ENCODE measurements at places on chromosomes 2 and 18.

DNA sequence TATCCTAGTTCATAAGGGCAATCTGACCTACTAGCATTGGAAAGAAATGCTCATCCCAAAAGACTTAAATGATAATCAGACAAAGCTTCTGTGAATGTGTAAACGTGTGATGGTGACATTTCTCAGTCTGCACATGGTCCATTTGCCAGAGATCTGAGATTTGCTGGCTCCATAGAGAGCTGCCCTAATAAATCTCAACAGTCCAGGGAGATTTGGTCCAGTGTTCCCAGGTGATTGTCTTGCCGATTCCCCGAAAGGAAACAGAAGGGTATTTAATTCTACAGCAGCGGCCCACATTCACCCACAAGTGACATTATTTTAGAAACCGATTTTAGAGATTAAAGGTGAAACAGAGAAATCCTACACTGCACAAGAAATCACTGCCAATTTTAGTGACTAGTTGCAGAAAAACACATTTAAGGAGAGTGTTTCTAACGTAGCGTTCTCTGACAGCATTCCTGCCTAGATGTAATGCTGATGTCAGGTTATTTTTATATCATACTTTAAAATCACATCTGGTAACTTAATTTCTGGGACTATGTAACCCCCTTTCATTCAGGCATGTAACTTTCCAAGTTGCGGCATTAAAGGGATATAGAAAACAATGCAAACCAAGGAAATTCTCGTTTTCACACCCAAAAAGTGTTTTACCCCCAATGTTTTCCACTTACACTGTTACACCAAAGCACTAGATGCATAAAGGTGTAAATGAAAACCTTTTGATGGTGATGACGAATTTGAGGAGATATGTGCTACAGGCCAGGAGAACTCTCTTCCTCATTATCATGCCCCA is 231.9 kb upstream of the FN1 start:
- no peak for DNase-seq

- DNase-seq: no peak
Observed at GRCh38 chr18:39464006-39464405, 1898.4 kb upstream of the CELF4 start.

DNA sequence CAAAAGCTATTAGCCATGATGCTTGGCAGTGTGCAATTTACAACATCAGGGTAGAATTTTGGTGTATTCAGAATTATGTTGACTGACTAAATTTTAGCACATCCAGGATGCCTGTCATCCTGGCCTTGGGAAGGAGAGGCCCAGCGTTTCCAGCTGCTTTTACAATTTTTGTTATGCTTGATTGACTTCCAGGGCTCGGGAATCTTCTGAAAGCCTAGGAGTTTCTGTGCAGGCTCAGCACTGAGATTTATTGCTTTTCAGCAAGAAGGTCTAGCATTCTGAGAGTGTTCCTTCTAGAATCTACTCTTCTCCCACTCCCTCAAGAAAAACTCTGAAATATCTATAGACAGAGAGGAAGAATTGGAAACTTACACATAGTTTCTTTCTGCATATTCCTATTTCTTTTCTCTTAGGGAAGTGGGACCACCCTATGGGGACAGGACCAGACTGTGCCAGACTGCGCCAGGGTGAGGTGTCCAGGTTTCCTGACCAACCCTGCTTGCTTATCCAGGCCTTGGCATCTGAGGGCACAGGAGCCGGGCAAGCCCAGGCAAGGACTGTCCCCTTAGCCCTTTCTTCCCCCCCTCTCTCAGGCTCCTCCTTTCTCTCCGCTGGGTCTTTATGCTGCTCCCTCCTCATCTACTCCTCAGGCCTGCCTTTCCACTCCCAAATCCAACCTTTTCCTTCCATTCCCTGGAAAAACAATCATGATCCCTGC is 26.9 kb downstream of the MAIP1 start:
- DNase-seq: no peak

GRCh38 chr2:240565333-240566202 is 2.7 kb upstream of the RNPEPL1 start:
- DNase-seq: no peak

DNA sequence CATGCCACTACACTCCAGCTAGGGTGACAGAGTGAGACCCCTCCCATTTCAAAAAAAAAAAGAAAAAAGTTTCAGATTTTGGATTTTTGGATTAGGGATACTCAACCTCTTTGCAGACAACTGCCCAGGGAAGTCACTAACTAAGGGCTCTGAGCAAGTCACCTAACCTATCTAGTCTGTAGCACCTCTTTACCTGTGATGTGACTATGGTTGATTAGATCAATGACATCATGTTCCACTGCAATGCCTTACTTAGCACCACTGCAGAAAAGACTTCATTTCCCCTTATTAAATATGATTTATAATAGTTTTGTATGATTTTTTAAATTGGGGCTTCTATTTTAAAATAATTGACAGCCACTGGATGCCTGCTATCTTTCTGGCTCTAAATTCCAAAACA is 41.2 kb downstream of the CUL3 start:
- DNase-seq: no peak

DNA sequence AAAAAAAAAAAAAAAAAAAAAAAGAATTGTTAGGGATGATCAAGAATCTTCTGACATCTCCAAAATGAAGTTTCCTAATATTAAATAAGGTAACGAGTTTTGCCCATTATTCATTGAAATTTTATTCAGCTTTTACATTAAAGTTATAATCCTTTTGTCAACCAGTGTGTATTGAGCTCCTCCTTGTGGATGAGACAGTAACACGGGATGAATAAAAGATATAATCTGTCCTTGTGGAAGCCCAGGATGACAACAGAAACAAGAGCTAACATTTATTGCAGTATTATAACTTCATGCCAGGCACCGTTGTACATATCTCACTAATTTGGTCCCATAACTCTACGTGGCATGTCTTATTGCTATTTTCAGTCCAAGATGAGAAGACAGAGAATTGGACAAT is 33.4 kb upstream of the SERPINB7 start:
- DNase-seq: no peak

DNA sequence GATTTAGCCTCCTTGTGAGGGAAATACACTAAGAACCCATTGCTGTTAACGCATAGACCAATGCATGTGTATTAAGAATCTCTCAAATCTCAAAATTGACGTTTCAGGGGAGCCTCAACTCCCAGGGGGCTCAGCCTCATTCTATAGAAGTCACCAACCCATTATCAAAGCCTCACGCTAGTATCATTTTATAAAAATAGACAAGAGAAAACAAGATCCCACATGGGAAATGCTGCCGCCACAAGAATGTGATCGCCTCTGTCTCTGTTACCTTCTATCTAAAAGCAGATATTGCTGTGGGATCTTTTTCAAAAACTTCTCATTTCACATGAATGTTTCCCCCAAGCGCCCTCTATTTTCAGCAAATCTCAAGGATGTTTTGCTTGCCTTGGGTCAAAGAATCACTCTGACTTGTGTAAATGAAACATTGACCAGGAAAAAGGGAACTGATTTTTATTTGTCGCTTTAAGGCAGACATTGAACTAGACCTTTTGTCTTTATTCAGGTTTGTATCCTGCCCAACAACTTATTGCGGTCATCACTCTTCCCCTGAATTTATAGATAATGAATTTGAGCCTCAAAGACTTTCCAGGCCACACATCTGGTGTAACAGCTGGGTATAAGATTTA is 679.0 kb upstream of the ID2 start:
- DNase-seq: no peak

DNA sequence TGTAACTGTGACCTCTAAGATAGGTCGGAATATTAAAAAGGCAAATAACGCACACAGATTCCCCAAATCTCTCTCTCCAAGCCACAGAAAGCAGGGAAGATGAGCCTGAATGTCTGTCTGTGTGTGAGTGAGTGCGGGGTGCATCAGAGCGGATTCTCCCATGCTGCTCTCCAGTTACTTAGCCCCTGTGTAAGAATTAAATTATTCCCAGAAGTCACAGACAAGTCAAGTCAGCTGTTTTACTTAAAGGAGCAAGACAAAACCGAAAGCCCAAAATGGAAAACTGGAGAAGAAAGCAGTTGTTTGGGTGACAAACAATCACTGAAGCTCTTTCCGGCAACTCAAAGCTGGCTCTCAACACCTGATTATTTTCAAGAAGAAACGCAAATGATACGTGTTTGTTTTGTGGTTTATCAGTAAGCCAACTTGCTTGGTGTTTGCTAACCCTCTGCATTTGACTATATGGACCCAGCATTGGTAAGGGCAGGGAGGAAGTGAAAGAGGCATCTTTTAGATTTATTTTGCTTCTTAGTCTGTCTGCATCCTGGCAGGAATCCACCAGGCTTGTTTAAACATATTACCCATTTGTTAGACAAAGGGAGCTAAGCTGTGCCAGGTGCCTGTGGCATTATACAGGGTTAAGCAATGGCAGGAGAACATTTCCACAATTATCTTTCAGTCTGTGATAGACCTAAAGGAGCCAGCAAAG is 121.5 kb upstream of the CREB1 start:
- peak; percentile 58 for DNase-seq

DNA sequence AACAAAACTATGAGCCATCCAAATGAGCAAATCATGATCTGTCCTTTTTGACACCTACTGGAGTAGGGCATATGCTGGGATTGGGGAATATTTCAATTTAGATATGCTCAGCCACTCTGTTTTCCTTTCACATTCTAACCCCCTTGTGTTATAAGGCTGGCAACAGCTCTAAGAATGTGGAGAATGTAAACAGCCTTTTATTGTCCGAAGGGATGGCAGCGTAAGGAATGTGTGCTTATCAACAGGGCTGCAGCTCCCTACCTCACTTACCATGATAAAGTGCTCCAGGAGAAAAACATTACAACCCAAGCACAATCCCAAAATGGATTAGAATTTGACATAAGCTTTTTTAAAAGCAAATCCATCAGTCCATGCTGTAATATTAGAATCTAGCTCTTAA is 2.2 kb downstream of the NXPH2 start:
- DNase-seq: no peak

DNA sequence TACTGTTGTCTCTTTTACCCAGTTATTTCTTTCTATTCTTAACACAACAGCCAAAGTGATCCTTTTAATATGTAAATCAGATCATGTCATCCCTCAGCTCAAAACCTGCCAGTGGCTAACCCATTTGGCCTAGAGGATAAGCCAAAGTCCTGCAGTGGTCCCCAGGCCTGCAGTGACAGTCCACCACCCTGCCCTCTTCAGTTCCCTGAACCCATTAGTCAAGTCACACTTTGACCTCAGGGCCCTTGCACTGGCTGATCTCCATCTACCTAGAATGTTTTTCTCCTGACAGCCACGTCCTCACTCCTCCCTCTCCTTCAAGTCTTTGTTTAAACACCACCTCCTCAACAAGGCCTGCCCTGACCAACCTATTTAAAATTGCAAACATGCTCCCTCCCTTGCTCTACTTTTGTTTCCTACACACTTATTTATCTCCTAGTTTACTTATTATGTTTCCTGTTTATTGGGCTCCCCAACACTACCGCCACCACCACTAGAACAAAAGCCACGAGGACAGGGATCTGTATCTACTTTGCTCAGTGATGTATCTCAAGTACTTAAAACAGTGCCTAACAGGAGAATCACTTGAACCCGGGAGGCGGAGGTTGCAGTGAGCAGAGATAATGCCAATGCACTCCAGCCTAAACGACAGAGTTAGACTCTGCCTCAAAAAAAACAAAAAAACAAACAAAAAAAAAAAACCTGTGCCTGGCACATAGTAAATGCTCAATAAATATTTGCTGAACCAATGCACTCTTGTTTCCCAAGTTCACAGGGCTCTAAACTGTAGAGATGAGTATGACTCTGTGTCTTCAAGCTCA is 9.3 kb downstream of the MREG start:
- no peak for DNase-seq

- DNase-seq: peak; percentile 41
Observed at GRCh38 chr2:177282181-177282641, 17.7 kb upstream of the NFE2L2 start.

GRCh38 chr2:19759880-19760279 is 141.9 kb downstream of the TTC32 start:
- peak; percentile 87 for DNase-seq

DNA sequence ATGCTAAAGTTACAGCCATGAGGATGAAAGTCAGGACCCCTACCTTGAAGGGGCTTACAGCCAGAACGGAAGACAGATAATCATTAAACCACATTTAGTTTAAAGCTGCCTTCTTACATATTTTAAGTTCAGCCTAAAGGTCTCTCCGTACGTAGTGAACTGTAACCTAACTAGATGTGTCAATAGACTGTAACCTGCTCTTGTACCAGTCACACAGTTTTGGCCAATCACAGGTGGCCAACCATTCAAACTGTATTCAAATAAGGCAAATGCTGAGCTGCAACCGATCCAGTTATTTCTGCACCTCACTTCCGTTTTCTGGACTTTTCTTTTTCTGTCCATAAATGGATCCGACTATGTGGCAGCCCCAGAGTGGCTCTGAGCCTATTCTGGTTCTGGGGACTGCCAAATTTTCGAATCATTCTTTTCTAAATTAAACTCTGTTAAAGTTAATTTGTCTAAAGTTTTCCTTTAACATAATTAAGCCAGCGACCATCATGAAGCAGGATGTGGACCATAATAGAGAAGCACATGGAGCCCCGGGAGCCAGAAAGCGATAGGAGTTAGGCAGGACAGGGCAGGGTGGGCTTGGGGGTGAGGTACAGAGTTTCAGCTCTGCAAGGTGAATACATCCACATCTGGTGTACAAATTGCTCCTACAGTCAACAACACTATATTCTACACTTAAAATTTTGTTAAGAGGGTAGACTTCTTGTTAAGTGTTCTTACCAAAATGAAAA is 48.4 kb upstream of the YPEL5 start:
- DNase-seq: no peak

DNA sequence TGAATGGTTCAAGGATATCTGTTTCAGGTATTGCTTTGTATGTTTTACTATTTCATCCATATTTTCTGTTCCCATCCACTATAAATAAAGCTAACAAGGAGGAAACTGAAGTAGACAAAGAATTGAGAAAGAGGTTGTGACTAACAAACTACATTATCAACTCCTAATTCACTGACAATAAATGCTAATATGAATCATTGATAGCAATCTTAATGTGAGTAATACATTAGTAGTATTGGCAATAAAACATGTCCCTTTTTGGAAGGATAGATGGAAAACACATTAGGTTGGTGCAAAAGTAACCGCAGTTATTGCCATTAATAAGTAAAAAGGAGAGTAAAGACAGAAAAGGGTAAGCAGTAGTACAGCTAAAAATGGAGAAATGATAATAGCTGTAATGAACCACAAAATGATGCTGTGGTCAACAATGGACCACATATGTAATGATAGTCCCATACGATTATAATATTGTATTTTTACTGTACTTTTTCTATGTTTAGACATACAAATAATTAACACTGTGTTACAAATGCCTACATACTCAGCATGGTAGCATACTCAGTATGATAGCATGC is 104.7 kb downstream of the THADA start:
- no peak for DNase-seq

GRCh38 chr2:101860157-101860556 is 131.6 kb upstream of the IL1R2 start:
- no peak for DNase-seq
